ENCODE measurements at places on chromosomes 2 and 18.

DNA sequence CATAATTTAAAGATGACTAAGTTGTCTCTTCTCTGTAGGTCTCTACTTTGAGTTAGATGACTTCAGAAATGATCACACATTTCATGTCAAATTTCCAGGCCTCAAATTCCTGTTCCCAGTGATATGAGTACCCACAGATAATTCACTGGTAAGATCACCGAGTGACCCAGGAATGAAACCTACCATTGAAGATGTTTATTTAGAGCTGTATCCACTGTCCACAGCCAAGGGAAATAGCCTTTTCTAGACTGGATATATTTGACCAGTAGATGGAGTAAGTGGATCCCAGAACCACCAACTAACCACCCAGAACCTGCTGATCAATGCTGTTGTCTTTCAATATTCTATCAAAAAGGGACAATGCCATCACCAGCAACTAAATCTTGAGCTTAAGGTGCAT, 238.8 kb downstream of the SLC8A1 start:
- peak; percentile 82 for DNase-seq

DNA sequence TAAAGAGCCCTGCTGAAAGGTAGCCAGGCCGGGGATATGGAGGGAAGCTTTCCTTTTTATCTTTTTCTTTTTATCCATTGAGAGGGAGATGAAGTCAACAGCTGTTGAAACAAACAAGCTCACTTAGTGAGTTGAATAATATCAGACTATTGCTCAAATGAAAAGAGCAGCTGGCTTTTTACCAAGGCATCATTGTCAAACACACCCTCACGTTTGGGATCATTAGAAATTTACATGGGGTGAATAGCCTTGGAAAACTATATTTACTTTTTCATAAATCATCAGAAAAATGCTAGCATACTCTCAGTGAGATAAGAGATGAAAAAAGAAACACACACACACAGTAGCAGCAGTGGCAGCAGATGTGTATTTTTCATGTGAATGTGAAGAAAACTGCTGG, 71.5 kb upstream of the HNMT start:
- no peak for DNase-seq

- no peak for DNase-seq
These were observed 101.0 kb downstream of the MREG start for GRCh38 chr2:215912299-215912842.

- no peak for DNase-seq
These were observed 65.8 kb downstream of the UGGT1 start for GRCh38 chr2:128156812-128157211.

GRCh38 chr2:107235491-107236254, 349.7 kb upstream of the ST6GAL2 start:
- no peak for DNase-seq

DNA sequence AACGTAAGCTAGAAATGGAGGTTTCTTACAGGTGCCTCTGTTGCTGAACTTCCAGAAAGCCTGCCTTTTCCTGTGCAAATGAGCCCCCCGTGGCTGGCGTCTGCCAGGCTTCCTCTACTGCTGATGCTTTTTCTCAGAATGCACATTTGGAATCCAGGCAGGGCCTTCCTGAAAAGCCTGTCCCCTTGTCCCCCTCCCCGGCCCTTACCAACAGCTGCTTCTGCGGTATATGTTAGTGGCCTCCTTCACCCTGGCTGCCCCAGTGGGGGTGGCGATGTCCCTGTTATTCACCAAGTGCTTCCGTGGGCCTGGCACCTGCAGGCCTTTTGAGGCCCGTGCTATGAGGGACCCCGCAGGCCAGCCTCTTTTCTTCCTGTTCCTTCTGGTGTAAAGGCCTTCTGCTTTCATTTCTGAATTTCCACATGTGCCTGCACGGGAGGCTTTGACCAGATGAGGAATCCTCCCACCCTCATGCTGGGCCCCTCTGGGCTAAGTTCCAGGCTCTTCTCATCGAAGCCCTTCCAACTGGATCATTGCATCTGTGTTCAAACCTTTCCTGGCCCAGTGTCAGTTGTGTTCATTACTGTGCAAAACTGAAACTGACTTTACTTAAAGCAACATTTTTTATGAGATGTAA, 10.4 kb downstream of the CNDP2 start:
- DNase-seq = peak; percentile 39

DNA sequence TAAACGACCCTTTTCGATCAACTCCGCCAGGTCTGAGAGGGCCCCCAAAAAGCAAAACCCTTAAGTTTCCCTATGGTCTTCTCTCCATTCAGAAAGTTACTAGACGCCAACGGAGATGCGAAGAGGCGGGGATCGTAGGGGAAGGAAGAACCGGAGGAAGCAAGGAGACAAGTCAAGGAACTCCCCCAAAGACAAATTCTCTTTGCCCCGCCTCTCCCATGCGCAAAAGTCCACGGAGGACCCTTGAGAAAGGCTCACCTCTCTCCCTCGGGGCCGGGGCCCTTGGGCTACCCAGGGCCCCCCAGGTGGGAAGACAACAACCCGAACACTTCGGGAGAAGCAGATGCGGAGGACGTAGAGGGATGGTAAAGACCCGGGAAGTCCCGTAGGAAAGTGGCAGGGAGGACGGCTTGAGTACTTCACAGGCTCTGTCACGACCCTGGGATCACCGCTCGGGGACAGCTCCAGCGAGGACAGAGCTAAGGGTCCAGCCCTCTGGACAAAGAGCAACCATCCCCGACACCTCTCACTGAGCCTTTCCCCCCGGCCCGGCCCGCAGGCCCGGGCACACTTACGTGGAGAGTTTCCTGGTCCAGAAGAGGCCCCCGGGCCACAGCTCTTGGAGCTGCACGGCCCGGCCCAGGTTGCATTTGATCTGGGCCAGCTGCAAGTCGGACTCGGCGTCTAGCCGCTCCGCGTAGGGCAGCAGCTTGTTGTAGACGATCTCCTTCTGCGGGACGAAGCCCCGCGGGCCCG, 647 bp downstream of the PSME4 start:
- peak; percentile 30 for DNase-seq

GRCh38 chr2:238027591-238028415, 33.0 kb upstream of the SCLY start:
- no peak for DNase-seq

- DNase-seq = peak; percentile 84
These were observed 68.3 kb downstream of the SPTBN1 start for GRCh38 chr2:54524226-54524991.

GRCh38 chr2:135149251-135149650, 97.2 kb downstream of the RAB3GAP1 start:
- DNase-seq = peak; percentile 29

All from AG10803 (cell line).